Muscle of leg (tissue), 16 donors: ENCODE measurements at places on chromosomes 11 and 22. TPM values are rescaled to one million over a fixed set of nuclear protein-coding genes. Genes with fewer than 3 reads are reported as not detected.

- peak; percentile 37 for DNase-seq
- no peak overlapping the region for H3K27ac ChIP-seq
- peaks cover 2% of the 10 kb centered on the region for H3K4me1 ChIP-seq
These were observed 8.2 kb upstream of the ENDOD1 start for GRCh38 chr11:95081412-95081811.

- H3K4me1 ChIP-seq: peaks cover 48% of the 10 kb centered on the region
- H3K4me3 ChIP-seq: peak overlapping the region; percentile 49
- peak overlapping the region; percentile 92 for H3K27ac ChIP-seq
These were observed 724 bp upstream of the RASGRP2 start for GRCh38 chr11:64744544-64745188.

DNA sequence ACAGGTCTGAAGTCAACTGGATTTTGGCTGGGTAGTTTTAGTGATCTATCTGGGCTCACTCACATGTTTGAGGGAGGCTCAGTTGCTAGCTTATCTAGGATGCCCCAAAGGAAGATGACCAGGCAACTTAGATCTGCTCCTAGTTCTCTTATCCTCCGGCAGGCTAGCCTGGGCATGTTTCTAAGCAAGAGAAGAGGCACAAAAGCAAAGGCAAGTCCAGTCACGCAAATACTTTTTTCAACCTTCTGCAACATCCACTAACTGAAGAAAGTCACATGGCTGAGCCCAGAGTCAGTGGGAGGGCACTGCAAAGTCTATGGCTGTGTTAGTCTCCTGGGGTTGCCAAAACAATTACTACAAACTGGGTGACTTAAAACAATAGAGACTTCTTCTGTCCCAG is 32.9 kb upstream of the FSHB start:
- no peak for DNase-seq
- no peak overlapping the region for H3K4me3 ChIP-seq
- no peaks in the 10 kb centered on the region for H3K4me1 ChIP-seq
- no peak overlapping the region for H3K27ac ChIP-seq

DNA sequence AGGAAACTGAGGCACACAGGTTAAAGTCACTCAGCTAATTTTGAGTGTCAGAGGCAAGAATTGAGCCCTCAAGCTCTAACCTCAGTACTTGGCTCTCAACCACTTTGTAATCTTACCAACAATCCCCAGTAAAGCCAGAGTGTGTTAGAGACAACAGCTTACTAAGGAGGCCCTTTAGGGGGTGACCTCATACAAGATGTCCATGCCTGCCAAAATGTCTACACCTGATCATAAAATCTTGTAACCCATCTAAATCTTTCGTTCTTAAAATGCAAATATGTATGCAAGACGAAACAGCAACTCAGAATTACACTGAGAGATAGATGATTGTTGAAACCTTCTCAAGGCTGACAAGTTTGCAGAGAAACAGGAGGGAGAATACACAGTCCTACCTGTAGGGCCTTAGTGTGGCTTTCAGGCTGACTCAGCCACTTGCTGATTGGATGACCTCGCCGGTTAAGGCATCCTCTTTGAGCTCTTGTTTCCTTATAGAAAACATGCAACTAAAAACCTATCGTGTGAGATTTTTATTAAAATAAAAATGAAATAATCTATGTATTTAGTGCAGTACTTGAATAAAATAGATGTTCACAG is 143.2 kb downstream of the OPCML start:
- H3K4me3 ChIP-seq: no peak overlapping the region
- H3K27ac ChIP-seq: no peak overlapping the region
- no peaks in the 10 kb centered on the region for H3K36me3 ChIP-seq

- H3K27me3 ChIP-seq: no peaks in the 10 kb centered on the region
- peaks cover 9% of the 10 kb centered on the region for H3K4me1 ChIP-seq
- H3K4me3 ChIP-seq: no peak overlapping the region
- H3K27ac ChIP-seq: no peak overlapping the region
- DNase-seq: no peak
These were observed 37.7 kb upstream of the BLID start for GRCh38 chr11:122153746-122154145.

DNA sequence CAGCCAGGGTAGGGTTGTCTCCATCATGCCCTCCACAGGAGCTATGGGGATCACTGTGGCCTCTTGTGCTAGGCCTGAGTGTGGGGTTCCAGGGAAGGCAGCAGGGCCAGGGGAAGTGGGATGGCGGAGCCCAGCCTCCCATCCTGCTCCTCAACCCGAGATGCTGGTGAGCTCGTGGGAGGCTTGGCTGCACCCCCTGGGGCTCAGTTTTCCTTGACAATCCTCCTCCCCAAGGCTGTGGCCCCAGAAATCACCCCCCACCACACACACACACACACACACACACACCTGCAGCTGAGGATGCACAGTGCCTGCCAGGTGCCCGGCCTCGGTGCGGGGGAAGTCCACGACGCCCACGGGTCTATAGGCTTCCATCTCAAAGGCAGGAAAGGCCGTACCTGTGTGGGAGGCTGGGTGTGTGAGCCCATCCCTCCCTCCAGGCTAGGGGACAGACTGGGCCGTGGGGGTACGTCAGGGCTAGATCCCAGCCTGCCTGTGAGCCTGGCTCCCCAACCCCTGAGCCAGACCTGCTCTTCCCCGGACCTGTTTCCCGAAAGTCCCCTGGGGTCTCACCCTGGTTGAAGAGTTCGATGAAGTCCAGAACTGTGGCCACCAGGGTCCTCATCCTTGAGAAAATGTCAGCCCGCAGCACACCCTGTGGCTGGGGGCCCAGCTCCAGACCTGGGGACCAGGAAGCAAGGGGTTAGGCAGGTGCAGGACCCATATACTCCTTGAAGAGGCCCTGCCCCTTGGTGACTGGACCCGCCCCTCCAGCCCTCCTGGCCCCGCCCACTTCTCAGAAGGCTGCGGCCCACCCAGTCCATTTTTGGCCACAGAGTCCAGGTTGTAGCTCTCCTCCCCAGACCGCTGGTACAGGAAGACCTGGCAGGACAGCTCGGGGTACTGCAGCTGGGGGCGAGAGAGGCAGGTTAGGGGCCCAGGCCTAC is 5.2 kb upstream of the TBX10 start:
- no peak overlapping the region for H3K27ac ChIP-seq
- no peaks in the 10 kb centered on the region for H3K36me3 ChIP-seq
- no peak for DNase-seq
- H3K4me1 ChIP-seq: no peaks in the 10 kb centered on the region

Gene PRG3
- 0.22 TPM for total RNA-seq

Gene RAG2
- total RNA-seq: 0.09 TPM

Gene FZD4
- 40.5 TPM for total RNA-seq
